ENCODE measurements at places on chromosomes 12 and 14. TPM values are rescaled to one million over a fixed set of nuclear protein-coding genes. Genes with fewer than 3 reads are reported as not detected.

GRCh38 chr12:15634010-15634683 lies 155.0 kb downstream of the EPS8 start:
- DNase-seq, result no peak

DNA sequence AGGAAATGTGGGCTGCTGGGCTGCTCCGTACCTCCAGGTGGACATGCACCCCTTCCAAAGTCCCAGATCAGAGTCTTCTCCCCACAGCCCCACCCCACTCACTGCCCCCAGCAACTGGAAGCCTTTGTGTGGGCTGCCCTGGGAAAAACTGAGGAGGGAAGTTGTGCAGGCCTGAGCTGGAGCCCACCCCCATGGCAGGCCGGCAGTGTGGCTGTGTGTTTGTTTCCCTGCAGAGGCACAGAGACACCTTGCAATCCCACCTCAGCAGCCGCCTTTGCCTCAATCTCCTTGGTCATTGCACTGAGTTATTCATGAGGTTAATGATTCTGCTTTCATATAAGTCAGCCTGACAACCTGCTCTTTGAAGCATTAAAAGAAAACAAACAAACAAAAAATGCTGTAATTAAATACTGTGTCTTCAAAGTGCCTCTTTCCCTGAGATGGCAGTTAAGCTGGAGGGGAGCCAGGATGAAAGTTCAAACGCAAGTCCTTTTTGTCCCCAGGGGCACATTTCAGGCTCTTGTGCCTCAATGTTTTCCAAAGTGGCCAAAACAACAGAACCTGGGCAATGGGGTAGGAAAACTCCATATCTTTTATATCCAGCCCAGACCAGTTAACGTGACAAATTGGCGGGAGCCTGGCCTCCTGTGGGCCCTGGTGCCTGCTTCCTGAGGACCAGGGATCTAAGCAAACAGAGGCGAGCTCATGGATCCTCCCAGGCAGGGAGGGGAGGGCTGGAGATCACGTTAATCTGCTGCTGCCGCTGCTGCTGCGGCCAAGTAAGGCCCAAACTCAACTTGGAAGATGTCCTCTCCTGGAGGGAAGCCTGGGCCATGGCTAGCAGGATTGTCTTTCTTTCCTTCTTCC lies 51.9 kb upstream of the TSPAN11 start:
- no peak for DNase-seq

SSPN gene
- 7.3 TPM for total RNA-seq

ACSS3 gene
- 7.0 TPM for total RNA-seq
